Lung microvascular endothelial cell (primary cell): ENCODE measurements at places on chromosomes 3 and 15. TPM values are rescaled to one million over a fixed set of nuclear protein-coding genes. Genes with fewer than 3 reads are reported as not detected.

PRR20G gene
- total RNA-seq: not detected in 2 replicates

LTK gene
- under 0.01 TPM in 1 of 2 replicates, not detected in the other for total RNA-seq

MED12L gene
- total RNA-seq: under 0.01 TPM in 1 of 2 replicates, not detected in the other

CYP11A1 gene
- not detected in 2 replicates for total RNA-seq

LRRC58 gene
- 6.9 and 7.8 TPM in 2 replicates for total RNA-seq

MUC20 gene
- under 0.01 TPM in 2 replicates for total RNA-seq

BCL2A1 gene
- 0.44 TPM in 1 of 2 replicates, not detected in the other for total RNA-seq
